ENCODE measurements at places on chromosomes 12 and 14.

DNA sequence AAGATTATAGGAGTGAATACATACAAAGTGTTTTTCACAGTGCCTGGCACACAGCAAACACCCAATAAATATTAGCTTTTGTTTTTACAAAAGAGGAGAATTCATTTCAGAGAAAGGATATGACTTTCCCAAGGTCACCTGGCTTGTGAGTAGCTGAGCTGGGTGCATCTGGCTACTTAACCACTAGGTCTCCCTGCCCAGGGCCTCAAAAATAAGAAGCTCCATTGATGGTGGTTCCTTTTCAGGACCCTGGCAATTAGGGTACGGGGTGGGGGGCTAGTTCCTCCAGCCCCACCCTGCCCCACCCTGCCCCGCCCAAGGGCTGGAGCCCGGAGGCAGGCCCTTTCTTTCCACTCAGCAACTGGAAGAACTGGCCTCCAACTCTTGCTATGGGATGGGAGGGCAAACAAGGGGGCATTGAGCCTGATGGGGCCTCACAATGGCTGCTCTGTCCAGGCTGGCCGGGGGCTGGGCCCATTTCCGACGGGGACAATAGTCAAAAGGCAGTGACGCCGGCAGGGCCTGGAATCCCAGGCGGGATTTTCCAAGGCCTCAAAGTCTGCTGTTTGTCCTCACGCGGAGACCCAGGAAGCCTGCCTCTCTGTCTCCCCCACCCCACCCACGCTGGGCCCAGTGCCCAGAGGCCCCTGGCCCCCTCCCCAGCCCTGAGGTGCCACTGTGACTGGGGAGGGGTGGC lies 8.2 kb upstream of the ATG101 start:
- no peak for DNase-seq

GRCh38 chr12:131883521-131883900 lies 10.9 kb upstream of the ULK1 start:
- no peak for DNase-seq

GRCh38 chr12:105945880-105946279 lies 192.9 kb downstream of the NUAK1 start:
- DNase-seq = no peak

GRCh38 chr12:65918021-65918420 lies 93.7 kb downstream of the HMGA2 start:
- no peak for DNase-seq

DNA sequence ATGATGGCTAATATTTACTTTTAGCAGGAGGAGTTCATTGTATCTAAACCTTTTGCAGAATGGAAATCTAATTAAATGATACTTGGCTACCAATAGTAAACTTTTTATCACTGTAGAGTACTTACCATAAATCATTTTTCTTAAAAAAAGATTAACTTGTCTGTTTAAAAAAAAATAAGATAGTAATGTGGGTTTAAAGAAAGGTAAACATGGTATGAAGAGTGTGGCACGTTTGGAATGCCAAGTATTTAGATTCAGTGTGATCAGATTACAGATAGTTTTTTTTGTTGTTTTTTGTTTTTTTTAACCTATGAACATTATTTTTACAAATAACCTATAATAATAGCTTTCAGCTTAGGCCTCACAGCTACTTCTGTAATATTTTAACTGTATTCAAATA lies 25.8 kb downstream of the KTN1 start:
- no peak for DNase-seq

DNA sequence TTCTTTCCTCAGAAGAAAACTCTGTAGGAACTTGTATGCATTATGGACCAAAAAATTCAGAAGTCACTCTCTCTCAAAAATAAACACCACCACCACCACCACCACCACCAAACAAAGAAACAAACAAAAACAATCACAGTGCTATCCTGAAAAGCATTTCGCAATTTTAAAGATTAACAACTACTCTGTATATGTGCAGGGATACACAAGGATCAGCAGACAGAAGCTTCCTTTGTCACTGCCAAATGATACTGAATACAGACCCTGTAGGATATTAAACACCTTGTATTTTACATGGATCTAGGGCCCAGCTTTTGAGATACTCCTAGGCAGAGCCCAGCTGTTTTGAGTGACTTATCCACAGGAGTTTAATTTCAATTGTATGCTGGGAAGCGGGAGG lies 31.7 kb downstream of the ATP2B1 start:
- no peak for DNase-seq

DNA sequence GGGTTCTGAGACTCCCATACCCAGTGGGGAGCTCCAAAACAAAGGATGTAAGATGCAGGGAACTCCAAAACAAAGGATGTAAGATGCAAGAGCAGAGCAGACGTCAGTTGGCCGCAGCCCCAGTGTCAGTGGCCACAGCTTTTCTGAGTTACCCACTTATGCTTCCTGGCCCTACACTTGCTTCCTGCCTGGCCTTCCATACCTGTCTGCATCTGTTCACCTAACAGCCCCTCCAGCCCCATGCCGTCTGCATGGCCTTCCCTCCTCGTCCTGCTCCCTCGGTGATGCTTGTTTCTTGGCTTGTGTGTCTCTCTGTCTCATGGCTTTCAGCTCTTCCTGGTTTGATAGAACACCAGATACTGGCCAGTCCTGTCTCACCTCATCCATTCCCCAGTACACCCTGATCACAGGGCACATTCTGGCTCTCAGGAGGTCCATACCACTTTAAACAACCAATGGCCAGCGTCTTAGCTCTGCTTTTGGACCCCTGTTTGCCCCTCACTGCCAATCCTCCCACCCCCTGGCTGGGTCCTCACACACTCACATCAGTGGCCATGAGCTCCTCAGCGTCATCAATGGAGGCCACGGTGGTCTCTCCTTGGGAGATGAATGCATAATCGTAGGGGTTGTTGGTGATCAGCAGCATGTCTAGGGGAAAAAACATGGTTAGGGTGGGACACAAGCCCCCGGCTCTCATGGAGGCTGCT lies 5.3 kb downstream of the MYH7 start:
- no peak for DNase-seq

DNA sequence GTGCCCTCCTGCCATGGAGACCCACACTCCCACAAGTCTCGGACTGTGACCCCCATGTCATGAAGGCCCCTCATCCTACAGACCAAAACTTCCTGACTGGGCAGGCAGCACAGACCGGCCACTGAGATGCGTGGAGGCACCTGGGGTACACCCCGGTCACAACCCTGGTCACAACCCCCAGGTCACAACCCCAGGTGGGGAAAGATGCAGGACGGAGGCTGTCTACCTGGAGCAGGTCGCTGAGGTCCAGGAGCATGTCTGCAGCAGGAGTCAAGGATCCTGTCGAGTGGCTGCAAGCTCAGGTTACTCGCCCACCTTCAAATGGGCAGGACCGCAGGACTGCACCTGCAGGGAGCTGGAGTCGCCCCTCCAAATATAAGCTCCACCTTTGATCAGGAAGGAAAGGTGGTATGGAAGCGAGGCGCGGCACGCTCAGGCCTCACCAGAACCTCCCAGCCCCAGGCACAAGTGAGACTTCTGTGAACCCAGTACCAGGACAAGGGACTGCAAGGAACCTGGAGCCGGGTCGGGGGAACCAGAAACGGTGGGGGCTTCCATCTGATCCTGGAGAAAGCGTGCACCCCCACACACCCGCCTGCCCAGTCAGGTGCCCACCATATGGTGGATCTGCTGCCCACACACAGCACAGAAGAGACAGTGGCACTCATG lies 8.1 kb downstream of the BTBD6 start:
- DNase-seq = no peak

GRCh38 chr12:31922341-31923062 lies 36.7 kb upstream of the RESF1 start:
- no peak for DNase-seq

DNA sequence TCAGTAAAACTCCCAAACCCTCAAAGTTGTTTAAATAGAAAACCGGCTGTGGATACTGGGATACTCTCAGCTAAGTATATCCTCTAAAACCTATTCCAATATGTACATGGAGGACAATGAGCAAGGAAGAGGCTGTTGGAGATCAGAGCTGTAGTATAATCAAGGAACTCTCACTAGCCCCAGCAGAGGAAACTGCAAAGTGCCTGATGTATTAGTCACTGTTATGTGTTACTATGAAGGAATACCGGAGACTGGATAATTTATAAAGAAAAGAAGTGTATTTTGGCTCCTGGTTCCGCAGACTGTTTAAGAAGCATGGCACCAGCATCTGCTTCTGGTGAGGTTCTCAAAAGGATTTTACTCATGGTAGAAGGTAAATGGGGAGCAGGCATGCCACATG lies 65.6 kb upstream of the RPL10L start:
- DNase-seq = no peak

DNA sequence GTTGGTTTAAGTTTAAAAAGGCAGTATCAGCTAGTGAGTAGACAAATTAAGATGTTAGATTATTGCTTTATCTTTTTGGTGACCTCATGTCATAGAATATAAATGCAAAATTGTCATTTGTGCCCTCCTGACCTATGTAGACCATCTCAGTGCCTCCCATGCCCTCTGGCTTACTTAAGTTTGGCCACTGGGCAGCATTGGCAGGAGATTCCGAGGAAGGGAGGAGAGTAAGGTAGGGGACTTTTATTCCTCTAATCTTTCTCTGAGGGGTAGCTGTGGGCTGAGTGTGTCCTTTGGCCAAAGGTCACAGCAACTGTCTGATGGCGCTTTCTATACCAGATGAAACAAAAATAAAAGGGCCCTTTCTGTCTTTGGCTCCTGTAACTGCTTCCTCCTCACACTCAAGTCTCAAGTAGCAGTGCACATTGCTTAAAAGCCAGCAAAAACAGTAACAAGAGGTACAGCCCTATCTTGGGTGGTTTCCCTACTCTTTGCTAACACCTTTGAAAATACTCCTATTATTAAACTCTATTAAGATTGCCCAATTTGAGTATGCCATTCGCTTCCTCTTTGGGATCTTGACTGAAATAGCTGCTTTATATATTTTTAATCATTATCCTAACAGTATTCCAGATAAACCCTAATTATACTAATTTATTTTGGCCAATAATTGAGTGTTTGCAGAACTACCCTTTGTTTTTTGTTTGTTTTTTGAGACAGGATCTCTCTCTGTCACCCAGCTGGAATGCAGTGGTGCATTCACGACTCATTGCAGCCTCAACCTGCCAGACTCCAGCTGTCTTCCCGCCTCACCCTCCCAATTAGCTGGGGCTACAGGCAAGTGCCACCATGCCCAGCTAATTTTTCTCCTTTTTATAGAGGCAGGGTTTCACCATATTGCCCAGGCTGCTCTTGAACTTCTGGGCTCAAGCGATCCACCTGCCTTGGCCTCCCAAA lies 56.5 kb upstream of the KCNH3 start:
- DNase-seq = no peak

GRCh38 chr12:15599266-15600037 lies 189.7 kb downstream of the EPS8 start:
- no peak for DNase-seq

DNA sequence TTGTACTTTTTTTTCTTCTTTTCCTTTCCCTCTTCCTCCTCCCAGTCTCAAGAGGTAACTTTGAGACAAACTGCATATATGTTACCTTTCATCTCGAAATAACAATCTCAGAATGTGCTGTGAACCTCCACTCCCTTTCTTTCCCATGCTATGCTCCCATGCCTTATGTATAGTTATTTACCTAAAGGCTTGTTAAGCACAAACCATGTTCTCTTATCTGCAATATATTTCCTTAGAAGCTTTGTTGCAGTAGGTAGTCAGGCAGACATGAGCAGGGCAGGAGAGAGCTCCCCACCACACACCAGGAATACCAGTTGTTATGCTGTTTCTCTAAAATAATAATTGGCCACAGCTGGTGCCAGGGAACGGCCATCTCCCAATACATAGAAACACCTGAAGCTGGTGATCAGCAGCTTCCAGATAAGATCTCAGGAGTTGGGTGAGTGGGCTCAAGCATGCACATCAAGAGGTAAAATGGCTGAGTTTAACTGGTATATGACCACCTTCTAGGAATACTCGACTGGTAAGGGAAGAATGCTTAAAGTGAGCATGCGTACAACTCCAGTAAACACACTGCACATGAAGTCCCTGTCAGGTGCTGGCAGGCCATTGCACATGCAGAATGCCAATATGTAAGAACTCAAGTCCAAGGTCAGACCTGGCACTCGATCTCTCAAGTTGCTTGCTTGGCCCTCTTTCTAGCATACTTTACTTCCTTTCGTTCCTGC lies 14.8 kb upstream of the DHRS2 start:
- DNase-seq = no peak

GRCh38 chr14:59520224-59520623 lies 35.9 kb downstream of the JKAMP start:
- DNase-seq = no peak

- no peak for DNase-seq
Observed at GRCh38 chr12:4738541-4738940, 18.3 kb downstream of the GALNT8 start.

DNA sequence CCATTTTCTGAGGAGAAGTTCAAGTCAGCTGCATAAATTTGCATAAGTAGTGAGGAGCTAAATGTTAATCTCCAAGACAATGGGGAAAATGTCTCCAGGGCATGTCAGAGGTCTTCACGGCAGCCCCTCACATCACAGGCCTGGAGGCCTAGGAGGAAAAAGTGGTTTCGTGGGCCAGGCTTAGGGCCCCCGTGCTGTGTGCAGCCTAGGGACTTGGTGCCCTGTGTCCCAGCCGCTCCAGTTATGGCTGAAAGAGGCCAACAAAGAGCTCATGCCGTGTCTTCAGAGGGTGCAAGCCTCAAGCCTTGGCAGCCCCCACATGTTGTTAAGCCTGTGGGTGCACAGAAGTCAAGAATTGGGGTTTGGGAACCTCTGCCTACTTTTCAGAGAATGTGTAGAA lies 41.9 kb upstream of the RD3L start:
- DNase-seq = no peak

- DNase-seq = no peak
Observed at GRCh38 chr12:54356228-54356627, 8.1 kb downstream of the GPR84 start.

GRCh38 chr14:95493976-95494375 lies 22.5 kb downstream of the SYNE3 start:
- DNase-seq = no peak

GRCh38 chr14:64811676-64812075 lies 68.0 kb downstream of the SPTB start:
- DNase-seq = no peak

GRCh38 chr12:22100958-22101748 lies 55.1 kb downstream of the CMAS start:
- no peak for DNase-seq

DNA sequence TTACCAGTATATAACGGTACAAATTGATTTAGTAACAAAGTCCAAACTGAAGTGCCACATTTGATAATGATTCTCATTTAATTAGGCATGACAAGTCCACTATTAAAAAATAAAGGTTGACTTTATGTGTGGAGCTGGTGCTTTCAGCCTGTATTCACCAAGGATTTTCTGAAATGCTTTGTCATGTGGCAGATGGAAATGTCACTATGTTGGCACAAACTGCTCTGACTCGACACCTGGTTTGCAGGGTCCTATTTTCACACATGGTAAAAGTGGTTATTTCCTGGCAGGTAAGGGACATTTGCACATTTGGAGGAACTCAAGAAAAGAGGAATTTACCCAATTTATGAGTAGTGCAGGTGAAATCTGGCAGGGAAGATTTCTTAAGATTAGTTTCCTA lies 572.6 kb upstream of the MDGA2 start:
- DNase-seq = no peak

- no peak for DNase-seq
Observed at GRCh38 chr12:52425466-52425865, 8.7 kb downstream of the KRT75 start.

GRCh38 chr12:89350630-89351488 lies 1.4 kb downstream of the DUSP6 start:
- no peak for DNase-seq

All from stimulated activated CD4-positive, alpha-beta T cell treated with anti-CD3 and anti-CD28 coated beads, Interleukin-1b, Interleukin-23, amount 100 ng/mL, for 24 hours (primary cell).